Inflammatory macrophage treated with lipopolysaccharide for 1 hour (primary cell): ENCODE measurements at places on chromosomes 3 and 15.

DNA sequence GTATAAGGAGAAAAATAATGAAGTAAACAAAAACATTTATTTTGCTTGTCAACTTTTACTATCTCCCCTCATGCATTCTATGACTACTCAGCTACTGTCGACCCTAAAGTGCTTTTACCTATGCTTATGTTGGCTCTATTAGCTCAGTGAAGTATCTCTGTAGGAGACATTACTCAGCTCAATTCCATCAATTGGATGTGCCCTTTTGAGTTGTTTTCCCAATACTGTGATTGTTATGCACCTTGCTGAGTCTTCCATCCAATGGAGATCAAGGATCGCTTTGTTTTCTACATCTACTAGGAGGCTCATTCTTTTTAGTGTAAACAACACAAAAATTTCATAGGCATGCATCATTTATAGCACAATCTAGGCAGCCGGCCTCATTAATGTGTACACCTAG is 403.8 kb upstream of the ARL6 start:
- no peak for DNase-seq

DNA sequence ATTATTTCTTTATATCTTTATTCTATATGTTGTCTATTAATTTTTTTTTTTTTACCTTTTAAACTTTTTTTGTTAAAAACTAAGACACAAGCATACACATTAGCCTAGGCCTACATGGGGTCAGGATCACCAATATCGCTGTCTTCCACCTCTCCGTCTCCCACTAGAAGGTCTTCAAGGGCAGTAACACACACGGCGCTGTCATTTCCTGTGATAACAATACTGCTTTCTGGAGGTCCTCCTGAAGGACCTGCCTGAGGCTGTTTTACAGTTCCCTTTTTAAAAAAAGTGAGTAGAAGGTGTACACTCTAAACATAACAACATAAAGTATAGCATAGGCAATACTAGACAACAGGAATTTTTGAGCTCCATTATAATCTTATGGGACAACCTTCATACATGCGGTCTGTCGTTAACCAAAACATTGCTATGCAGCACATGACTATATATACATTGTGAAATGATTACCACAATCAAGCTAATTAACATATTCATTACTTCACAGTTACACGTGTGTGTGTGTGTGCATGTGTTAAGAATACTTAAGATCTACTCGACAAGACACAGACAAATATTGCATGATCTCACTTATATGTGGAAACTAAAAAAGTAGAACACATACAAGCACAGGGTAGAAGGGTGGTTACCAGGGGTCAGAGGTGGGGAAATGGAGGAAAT is 20.8 kb downstream of the RAB6B start:
- no peak for DNase-seq

DNA sequence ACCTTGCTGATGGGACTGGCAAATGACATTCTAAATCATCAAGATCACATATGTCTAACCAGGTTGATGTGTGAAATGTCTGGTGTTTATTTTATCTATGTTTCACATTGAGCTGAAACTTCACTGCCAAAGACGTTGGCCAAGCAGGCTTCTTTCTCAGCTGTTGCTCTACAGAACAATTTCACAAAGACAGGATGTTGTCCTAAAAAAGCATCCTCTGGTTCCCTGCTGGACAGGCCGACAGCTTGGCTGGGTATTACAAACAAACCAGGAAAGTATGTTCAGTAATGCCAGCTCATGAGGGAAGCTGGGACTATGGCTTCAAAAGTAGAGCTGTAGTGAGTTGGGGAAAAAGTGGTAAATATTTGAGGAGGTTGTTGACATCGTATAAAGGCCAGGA is 179.4 kb downstream of the FAM43A start:
- no peak for DNase-seq

DNA sequence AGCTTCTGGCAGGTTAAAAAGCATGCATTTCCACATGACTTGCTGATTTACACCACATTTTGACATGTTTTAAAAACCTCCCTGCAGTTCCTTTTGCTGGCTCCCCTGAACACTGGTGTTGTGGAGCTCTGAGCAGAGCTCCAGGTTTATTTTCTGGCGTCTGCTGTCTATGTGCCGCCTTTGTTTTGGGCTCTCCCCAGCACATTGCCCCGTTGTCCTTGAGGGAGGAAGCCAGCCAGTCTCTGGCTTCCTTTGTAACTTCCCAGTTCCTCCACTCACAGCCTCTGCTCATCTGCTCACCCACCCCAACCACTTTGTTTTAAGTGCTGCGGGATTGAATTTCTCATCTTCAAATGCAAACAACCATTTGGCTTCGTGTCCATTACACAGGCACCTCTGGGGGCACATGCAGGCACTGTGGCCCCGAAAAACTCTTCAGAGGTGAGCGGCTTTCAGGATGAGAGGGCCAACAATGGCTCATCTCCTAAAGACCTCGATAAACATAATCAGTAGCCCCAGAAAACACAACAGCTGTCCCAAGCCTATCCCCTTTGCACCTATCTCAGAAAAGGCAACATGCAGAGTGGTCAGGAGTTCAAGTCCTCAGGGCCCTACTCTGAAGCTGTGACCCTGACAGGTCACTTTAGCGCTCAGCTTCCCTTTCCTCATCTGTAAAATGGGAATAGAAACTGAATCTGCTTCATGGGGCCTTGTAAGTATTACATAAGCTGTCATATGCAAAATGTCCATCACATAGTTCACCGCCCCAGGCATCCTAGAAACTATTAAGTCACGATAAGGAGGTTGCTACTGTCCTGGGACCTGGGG is 1.3 kb upstream of the MEF2A start:
- DNase-seq = peak; percentile 90

DNA sequence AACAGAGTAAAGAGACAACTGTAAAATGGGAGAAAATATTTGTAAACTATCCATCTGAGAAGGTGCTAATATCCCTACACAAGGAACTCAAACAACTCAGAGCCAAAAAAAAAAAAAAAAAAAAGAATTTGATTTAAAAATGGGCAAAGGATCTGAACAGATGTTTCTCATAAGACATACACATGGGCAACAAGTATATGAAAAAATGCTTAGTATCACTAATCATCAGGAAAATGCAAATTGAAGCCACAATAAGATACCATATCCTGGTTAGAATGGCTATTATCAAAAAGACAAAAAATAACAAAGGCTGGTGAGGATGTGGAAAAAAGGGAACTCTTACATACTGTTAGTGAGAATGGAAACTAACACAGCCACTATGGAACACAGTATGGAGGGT is 36.2 kb downstream of the TXNRD3 start:
- DNase-seq = no peak

DNA sequence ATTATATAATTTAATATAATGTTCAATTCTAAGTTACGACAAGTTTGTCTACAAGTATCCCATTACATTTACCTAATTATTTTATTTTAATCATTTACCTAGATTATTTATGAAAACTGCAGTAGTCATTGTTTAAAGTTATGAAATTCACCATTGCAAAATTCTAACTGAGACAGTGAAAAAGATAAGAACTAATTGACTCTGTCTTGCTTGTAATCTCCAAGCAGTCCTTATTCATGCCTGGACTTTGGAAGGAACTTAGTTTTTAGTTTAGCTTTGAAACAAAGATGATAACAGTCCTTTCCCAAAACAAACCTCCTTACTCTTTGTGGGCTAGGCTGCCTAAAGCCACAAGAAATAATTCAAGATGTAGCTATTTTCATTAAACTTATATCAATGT is 165.0 kb downstream of the SUCNR1 start:
- DNase-seq = no peak

GRCh38 chr3:161314836-161315395 is 56.4 kb downstream of the SPTSSB start:
- DNase-seq = peak; percentile 16
